ENCODE measurements at places on chromosomes 13 and 19. TPM values are rescaled to one million over a fixed set of nuclear protein-coding genes. Genes with fewer than 3 reads are reported as not detected.

Gene GRIK5
- 5.9 TPM for total RNA-seq

GRCh38 chr13:97753942-97754670 is 199.4 kb upstream of the IPO5 start:
- DNase-seq: no peak

GRCh38 chr13:50244355-50244712 is 229.1 kb downstream of the KCNRG start:
- DNase-seq: no peak

GRCh38 chr19:4851551-4852290 is 15.7 kb downstream of the PLIN3 start:
- peak; percentile 63 for DNase-seq

DNA sequence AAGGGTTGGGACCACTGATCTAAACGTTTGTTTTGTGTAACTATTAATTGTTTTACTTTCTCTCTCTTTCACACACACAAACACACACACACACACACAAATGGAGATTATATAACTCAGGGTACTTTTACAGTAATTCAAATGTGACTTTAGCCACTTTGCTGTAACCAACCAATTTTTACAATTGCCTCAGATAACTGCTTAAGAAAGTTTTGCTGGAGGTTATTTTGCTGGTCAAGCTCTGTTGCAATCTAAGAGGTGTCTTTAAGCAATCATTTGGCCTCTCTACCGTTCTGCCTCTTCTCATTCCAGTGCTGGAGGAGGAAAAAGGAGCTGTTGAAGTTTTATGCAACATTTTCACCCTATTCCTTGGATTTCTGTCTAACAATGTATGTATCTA is 63.0 kb downstream of the TBC1D4 start:
- DNase-seq: no peak

GRCh38 chr13:45297456-45298205 is 43.4 kb downstream of the TPT1 start:
- DNase-seq: no peak

GRCh38 chr13:55990631-55991030 is 1150.1 kb upstream of the PRR20A start:
- no peak for DNase-seq

GRCh38 chr19:46299695-46300094 is 2.9 kb downstream of the HIF3A start:
- no peak for DNase-seq

All from body of pancreas (tissue), 4 donors.